NCI-H2029 (cell line): ENCODE measurements at places on chromosomes 3 and 15.

GRCh38 chr3:171172070-171172469 is 145.6 kb upstream of the SLC2A2 start:
- DNase-seq, result no peak

DNA sequence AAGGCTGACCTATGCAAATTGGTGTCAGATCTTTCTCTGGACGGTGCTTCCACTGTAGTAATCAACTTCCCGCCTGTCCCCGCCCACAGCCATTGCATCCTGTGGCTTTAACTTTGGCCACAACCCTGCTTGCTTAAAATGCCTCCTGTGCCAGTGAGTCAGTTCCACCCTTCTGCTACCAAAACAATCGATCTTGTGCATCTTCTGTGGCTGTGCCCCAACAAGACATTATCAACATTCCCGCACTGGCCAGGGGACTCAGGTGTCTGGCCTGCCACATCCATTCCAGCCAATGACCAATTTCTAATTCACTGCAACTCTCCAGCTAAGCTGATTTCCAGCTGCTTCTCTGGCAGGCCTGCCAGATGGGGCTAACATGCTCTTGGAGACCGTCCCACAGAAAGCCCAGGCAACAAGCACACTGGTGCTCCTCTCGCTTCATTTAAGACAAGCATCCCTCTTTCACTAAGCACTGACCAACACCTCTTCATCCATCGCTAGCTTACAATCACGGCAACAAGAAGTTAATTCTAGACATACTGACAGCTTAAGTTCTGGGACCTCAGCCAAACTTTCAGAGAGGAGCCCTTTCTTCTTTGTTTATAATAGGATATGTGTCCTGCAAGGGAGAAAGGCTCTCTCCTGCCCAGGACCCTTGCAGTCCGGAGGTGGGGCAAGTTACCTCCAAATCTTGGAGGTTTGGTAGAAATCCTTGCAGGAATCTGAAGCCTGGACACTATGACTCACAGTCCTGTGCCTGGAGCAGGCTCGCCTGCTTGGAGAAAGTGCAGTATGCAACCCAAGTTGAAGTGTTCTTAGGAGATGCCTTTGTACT is 6.7 kb downstream of the CA12 start:
- no peak for DNase-seq

- DNase-seq, result no peak
Measured at GRCh38 chr3:58623478-58623877, 43.1 kb downstream of the FAM3D start.

GRCh38 chr3:19822805-19823204 is 111.2 kb downstream of the EFHB start:
- DNase-seq, result no peak

GRCh38 chr3:45689787-45690145 is 570 bp downstream of the SACM1L start:
- no peak for DNase-seq

- DNase-seq, result no peak
Measured at GRCh38 chr3:61057464-61057863, 193.8 kb downstream of the FHIT start.

GRCh38 chr15:50676799-50677483 is 9.7 kb downstream of the TRPM7 start:
- no peak for DNase-seq

DNA sequence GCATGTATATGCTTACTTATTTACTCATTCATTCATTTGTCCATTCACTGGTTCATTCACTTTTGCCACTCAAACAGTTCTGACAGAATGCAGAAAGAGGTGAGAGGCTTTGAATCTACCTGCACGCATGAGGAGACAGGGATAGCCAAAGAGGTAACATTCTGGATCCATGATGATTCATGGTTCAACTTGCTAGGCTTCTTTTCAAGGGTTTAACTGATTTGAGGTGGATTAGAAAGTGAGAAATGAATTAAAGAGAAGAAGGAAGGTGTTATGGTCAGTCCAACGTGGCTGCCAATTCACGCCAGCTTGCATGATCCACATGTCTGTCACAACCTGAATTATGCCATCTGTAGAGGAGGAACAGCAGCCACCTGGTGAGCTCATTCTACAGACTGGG is 260.6 kb downstream of the ARRDC4 start:
- DNase-seq, result no peak

DNA sequence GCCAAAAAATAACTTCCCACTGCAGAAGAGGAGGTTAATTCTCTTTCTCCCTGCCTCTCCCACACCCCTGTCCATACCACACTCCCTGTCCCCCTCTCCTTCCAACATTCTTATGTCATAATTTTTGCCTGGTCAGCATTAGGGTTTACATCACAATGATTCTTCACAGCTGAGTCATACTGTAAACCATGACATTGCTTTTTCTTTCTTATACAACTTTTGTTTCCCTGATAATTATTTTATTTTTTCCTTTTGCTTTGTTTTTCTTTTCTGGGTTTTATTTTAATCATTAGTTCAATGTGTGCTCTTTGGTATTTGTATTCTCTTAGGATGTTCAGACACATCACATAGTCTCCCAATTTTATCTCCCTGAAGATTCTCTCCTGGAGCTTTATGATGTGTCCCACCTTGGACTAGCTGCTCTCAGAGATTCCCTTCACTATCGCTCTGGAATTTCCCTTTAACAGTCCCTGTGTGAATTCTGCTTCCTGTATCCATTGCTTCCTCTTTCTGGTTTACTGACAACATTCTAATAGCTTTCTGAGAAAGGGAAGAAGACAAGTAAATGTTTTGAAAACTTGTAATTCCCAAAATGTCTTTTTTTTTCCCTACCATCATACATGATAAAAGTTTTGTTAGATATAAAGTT is 70.7 kb downstream of the SOX2 start:
- DNase-seq, result no peak

GRCh38 chr3:184757022-184757651 is 45.3 kb upstream of the MAGEF1 start:
- peak; percentile 25 for DNase-seq

GRCh38 chr3:24608701-24609390 is 114.2 kb upstream of the THRB start:
- DNase-seq, result no peak

DNA sequence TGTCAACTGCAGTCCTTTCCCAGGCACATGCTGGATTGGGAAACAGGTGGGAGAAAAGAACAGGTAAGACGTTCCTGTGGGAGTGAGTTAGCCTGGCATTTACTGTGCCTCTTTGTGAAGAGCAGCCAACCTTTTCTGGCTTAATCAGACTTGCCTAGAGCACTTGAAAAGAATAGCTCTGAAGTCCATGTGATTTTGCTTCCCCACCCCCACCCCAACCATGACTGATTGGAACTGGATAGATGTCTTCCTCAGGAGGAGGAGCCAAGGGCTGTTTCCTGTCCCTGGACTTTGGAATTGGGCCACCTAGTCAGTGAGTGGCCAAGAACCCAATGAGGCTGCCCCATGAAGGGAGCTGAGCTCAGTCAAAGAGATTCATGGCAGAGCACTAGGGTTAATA is 4.7 kb upstream of the TMEM41A start:
- DNase-seq, result no peak

DNA sequence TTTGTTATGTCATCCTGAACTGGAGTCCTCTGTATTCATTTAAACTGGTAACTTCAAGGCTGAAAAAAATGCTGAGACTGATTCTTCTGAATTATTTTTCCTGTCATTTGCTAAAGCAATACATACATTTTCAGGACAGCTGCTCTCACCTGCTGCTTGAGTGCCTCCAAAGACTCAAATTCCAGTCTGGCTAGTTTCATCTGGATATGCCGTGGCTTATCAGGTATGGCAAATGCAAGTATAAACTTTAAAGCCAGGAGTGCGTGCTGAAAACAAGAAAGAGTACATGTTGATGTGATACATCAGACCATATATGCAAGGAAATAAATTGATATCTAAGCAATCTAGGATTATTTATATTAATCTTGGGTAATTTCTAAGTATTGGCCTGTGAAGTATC is 146.1 kb downstream of the SNRK start:
- no peak for DNase-seq

GRCh38 chr3:107579371-107579770 is 56.6 kb downstream of the BBX start:
- no peak for DNase-seq

DNA sequence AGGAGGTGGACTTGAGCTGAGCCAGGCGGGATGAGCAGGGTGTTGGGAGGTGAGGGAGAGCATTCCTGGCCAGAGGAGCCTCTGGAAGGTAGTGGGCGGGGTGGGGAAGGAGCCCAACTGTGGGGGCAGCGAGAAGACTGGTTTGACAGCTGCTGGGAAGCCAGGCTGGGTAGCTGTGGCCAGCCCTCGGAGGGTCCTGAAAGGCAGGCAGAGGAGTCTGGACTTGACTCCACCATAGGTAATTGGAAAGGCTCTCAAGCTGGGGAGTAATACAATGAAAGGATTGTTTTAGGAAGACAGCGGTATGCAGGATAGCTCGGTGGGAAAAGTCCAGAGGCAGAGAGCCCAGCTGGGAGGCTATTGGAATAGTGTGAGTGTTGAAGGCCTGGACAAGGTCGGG is 17.2 kb downstream of the EPHB3 start:
- no peak for DNase-seq

- no peak for DNase-seq
Measured at GRCh38 chr15:49301562-49301961, 121.5 kb upstream of the FGF7 start.

- DNase-seq, result no peak
Measured at GRCh38 chr15:85673326-85673725, 121.4 kb downstream of the KLHL25 start.

- DNase-seq, result no peak
Measured at GRCh38 chr15:54841701-54842305, 354.9 kb downstream of the RSL24D1 start.

DNA sequence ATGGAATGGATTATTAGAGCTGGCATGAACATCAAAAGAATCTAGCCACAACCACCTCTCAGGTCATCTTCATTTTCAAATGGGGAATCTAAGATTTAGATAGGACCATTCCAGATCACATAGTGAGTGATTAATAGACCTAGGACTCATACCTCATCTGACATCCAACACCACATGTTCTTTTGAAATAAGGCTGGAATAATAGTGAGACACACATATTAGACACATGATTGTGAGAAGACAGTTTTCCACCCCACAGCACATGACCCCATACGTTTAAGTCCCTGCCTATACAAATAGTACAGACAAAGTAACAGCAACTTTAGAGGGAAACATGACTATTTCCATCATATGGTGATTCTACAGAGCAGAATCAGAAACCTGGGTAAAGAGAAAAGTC is 344.7 kb upstream of the TPRG1 start:
- no peak for DNase-seq

DNA sequence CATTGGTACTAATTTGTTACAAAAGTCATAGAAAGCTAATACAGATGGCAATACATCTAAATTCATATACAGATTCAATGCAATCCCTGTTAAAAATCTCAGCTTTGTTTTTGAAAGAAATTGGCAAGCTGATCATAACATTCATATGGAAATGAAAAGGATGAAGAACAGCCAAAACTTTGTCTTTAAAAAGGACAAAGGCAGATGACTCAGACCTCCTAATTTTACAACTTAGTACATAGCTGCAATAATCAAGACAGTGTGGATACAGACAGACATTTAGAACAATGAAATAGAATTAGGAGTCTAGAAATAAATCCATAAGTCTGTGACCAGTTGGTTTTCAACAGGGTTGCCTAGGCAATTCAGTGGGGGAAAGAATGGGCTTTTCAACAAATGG is 63.3 kb downstream of the AQP9 start:
- no peak for DNase-seq

GRCh38 chr15:80204231-80204630 is 47.8 kb downstream of the CTXND1 start:
- no peak for DNase-seq

- DNase-seq, result no peak
Measured at GRCh38 chr15:47812470-47812999, 95.2 kb downstream of the SEMA6D start.

DNA sequence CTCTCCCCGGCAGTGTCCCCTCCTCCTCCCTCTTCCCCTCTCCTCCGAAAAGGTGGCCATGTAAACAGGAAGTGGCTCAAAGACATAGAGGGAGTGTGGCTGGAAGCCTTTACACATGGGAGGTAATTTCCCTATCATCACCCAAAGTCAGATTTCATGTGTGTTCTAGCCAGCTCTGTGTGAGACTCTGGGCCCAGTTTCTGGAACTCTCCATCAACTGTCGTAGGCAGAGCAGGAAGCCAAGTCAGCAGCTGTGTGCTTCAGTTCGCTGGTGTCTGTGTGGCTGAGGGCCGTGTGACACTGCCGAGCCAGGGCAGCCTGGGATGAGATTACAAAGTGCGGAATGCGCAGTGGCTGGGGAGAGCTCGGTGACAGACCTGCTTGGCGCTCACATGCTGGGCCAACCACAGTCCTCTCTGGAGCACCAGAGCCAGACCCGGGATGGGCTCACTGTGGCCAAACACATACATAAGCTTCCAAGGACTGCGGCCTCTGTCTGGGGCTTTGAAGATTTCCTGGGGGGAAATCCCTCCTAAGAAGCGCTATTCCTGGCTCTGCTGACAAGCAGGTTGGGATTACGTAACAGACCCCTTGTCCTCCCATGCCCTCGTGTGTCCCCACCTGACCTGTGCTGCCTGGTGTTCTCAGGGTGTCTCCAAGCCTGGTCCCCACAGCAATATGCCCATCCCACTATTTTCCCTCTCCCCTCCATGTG is 50.7 kb downstream of the UMPS start:
- DNase-seq, result no peak

DNA sequence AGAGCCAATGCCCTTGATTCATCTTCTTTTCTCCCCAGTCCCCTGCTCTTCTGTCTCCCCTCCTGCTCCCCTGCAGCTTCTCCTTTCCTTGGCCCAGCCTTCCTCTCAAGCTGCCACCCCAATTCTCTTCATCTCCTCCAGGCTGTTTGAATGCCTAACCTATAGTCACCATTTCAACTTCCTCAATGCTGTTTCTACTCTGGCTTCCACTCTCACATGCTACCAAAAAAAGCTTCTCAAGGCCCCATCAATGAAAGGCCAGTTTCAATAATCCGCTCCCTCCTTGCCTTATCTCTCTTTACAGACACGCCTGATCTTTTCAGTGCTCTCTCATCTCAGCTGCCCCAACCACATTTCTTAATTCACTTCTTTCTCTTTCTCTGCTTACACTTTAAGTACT is 212.2 kb upstream of the GPR149 start:
- no peak for DNase-seq

DNA sequence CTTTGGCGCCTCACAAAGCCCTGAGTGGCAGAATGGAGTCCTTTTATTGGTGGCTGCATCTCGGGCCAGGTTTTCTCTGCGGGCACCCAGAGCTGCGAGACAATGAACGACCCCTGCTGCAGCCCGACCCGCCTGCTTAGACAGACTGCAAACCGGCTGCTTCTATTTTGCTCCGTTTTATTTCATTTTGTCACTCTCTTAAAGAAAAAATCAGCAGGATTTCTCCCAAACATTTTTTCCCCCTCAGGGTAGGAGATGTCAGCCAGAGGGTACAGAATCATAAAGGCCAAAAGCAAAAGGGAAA is 64.8 kb downstream of the OXNAD1 start:
- DNase-seq, result no peak

- DNase-seq, result peak; percentile 51
Measured at GRCh38 chr3:183766745-183767606, 58.4 kb downstream of the MAP6D1 start.

DNA sequence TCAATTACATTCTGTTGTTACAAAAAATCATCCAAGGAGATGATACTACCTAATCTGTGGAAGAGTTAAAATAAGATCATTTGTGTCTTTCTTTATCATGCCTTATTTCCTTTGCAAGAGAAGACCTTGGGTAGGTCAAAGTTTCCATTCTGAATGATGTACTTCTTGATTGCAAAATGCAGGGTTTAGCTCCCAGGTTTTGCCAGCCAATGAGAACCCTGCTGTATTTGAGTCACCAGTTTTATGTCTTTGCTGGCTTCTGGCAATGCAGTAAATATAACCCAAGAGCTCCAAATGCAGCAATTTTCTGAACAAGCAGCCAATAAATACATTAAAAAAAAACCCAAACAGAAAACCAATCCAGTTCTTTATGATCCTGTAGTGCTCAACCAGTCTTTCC is 204.9 kb downstream of the CADPS start:
- DNase-seq, result no peak
